Left ventricle myocardium inferior (tissue), 1 donor: ENCODE measurements at places on chromosomes 1 and 21.

DNA sequence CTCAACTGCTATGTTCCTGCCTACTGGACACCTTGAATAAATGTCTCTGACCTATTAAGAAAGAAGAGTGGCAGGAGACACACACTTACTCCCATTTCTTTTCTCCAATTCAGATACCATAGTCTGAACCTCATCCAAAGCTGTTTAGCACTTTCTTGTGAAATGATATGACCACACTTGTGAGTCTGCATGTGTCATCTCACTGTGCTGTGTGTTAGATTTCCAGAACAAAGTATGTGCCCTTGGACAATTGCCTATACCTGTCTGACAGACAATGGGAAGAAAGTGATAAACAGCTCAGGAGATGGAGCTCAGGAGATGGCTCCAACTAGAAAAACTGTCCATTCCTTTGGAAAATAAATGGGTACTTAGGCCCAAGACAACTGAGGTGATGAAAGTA, 48.4 kb downstream of the USP48 start:
- no peak overlapping the region for H3K4me3 ChIP-seq
- H3K27ac ChIP-seq: no peak overlapping the region
- H3K4me1 ChIP-seq: no peaks in the 10 kb centered on the region
- peaks cover 65% of the 10 kb centered on the region for H3K36me3 ChIP-seq

DNA sequence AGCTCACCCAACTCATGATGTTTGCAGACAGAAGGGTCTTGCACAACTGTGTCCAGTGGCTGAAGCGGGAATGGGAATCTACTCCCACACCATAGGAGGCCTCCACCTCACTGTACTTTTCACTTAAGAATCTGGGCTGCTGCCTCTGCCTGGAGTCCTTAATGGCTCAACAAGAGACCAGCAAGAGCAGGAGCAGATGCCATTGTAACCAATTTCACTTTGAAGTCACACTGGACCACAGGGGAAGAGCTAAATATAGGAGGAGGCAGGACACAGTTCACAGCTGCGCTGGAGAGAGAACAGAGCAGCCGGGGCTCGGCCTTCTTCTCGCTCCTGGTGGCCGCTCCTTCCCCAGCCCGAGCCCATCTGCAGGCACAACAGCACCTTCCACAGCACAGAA, 120.4 kb downstream of the SIPA1L2 start:
- peaks cover 13% of the 10 kb centered on the region for H3K36me3 ChIP-seq
- no peaks in the 10 kb centered on the region for H3K27me3 ChIP-seq
- peak overlapping the region; percentile 31 for H3K4me3 ChIP-seq
- H3K4me1 ChIP-seq: peaks cover 82% of the 10 kb centered on the region
- peak overlapping the region; percentile 62 for H3K27ac ChIP-seq

- no peak for DNase-seq
- no peaks in the 10 kb centered on the region for H3K36me3 ChIP-seq
- peak overlapping the region; percentile 94 for H3K27ac ChIP-seq
These were observed 56.9 kb downstream of the SLC45A1 start for GRCh38 chr1:8374812-8375211.

DNA sequence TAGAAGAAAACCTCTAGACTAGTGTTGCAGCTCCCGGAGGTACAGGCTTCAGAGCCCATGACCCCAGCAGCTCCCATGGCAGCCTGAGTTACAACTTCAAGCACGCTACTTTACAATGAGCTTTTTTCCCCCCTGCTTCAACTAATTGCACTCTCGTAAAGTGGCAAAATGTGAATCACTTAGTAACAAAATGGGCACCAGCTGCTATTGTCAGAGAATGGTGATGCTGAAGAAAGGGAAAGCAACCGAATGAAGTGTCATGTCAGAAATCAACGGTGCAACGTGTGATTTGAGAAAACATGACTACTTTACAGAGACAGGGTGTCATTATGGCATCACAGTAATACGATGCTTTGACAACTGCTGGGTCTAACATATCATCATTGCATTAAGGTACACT, 40.5 kb downstream of the ESRRG start:
- H3K4me3 ChIP-seq: no peak overlapping the region
- H3K4me1 ChIP-seq: peaks cover 4% of the 10 kb centered on the region
- no peak overlapping the region for H3K27ac ChIP-seq
- no peaks in the 10 kb centered on the region for H3K27me3 ChIP-seq

GRCh38 chr1:48208652-48209051, 13.9 kb upstream of the SLC5A9 start:
- H3K4me1 ChIP-seq: no peaks in the 10 kb centered on the region
- no peak overlapping the region for H3K4me3 ChIP-seq

DNA sequence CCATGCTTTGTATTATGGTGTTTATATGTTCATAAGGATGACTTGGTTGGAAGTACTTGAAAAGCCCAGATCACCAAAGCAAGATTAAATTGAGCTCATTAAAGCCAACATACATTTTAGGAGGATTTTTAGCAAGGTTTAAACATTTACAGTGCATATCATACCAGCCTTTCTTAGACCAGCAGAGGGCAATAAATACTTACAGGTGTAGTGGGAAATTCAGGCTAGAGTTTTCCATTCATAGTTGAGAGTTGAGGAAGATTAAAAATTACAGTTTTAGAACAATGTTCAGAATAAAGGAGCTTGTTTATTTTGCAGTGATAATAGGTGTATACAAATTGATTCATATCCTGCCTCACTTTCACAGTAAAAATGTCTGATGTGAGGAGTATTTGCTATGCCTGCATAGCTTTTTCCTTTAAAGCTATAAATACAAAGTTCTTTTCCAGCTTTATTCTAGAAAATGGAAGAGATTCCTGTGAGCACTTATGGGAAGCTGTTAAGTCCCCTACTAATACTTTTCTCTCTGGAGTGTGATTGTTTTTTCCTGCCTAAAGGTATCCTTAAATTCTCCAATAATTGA, 35.3 kb downstream of the DTL start:
- no peak overlapping the region for H3K4me3 ChIP-seq
- DNase-seq: no peak
- H3K4me1 ChIP-seq: peaks cover 16% of the 10 kb centered on the region

DNA sequence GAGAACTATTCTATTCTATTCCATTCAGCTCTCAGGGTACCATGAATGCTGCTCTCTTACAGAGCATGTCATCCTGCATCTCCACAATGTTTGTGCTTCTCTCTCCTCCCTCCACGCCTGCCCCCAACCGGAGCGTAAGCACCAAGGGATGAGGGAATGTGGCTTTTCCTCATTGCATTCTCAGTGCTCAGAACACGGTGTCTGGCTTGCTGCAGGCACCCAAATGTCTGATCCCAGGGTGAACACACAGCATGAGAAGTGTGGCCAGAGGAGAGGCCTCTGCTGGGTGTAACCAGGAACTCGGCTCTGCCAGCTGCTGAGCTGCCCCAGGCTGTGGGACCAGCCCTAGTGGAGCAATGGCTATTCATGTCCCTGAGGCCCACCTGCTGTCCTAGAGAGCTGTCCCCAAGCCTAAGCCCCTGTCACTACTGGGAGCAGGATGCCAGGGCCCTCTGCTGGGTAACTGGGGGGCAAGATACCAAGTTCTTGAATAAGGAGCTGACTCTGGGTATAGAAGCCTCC, 38.3 kb downstream of the OLFML2B start:
- H3K27ac ChIP-seq: no peak overlapping the region
- no peaks in the 10 kb centered on the region for H3K27me3 ChIP-seq
- H3K4me3 ChIP-seq: no peak overlapping the region

- H3K27ac ChIP-seq: peak overlapping the region; percentile 44
- peaks cover 38% of the 10 kb centered on the region for H3K4me1 ChIP-seq
- DNase-seq: peak; percentile 41
- H3K27me3 ChIP-seq: no peaks in the 10 kb centered on the region
- H3K36me3 ChIP-seq: no peaks in the 10 kb centered on the region
These were observed 88.0 kb downstream of the SIK1 start for GRCh38 chr21:43338951-43339350.

GRCh38 chr21:41883582-41883981, 4.4 kb upstream of the PRDM15 start:
- no peak overlapping the region for H3K4me3 ChIP-seq
- H3K27me3 ChIP-seq: no peaks in the 10 kb centered on the region
- peaks cover 7% of the 10 kb centered on the region for H3K4me1 ChIP-seq
- no peak overlapping the region for H3K27ac ChIP-seq
- DNase-seq: no peak

- H3K27me3 ChIP-seq: no peaks in the 10 kb centered on the region
- no peak overlapping the region for H3K27ac ChIP-seq
- peak; percentile 38 for DNase-seq
- no peak overlapping the region for H3K4me3 ChIP-seq
- H3K36me3 ChIP-seq: no peaks in the 10 kb centered on the region
These were observed 11.5 kb upstream of the KCNAB2 start for GRCh38 chr1:6033986-6034749.

DNA sequence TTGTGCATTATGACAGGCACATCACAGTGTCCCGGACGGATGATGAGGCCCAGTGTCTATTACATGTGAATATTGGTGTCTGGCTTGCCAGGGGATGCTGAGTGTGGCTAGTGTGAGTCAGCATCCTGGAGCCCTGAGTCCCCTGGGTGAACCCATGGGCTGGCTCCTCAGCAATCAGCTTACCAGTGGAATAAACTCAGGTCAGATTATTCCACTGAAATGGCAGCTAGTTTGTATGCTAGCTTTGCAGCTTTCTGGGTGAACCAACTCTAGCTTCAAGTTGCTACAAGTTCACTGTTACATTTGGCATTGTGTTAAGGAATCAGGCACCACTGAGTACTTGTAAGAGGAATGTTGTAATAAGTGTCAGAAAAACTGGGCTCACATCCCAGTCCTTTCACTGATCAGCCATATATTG, 23.9 kb upstream of the RPTN start:
- no peaks in the 10 kb centered on the region for H3K36me3 ChIP-seq
- no peak for DNase-seq
- H3K27me3 ChIP-seq: peaks cover 13% of the 10 kb centered on the region
- H3K4me3 ChIP-seq: no peak overlapping the region

DNA sequence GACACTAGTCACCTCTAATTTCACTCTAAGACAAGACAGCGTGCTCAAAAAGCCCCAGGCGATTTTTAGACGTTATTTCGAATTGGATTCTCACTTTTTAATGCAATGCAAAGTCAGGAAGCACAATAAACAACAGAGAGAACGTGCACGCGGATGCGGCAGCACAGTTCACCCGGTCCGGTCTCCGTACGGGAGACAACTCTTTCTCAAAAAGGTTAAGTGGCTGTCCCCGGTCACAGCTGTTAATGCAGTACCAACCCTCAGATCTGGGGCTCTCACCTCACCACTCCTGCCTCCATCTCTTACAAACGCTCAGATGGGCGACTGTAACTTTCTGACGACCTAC, 1.2 kb downstream of the HP1BP3 start:
- H3K4me1 ChIP-seq: peaks cover 63% of the 10 kb centered on the region
- H3K27me3 ChIP-seq: no peaks in the 10 kb centered on the region
- peak overlapping the region; percentile 91 for H3K4me3 ChIP-seq
- H3K36me3 ChIP-seq: no peaks in the 10 kb centered on the region
- no peak for DNase-seq

DNA sequence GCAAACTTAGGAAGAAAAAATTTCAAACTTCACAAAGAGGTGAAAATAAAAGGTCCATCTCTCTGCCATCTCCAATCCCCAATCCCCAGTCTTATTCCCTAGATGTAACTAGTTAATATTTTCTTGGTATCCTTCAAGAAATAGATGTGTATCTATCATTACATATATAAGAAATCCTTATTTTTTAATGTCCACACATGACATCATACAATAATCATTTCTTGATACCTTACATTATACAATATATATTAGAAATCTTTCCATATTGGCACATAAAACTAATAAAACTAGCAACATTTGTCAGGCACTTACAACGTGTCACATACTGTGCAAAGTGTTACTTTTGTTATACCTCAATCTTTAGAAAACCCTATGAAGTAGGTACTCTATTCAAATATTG, 16.2 kb downstream of the DOCK7 start:
- H3K4me1 ChIP-seq: peaks cover 15% of the 10 kb centered on the region
- H3K27me3 ChIP-seq: no peaks in the 10 kb centered on the region

DNA sequence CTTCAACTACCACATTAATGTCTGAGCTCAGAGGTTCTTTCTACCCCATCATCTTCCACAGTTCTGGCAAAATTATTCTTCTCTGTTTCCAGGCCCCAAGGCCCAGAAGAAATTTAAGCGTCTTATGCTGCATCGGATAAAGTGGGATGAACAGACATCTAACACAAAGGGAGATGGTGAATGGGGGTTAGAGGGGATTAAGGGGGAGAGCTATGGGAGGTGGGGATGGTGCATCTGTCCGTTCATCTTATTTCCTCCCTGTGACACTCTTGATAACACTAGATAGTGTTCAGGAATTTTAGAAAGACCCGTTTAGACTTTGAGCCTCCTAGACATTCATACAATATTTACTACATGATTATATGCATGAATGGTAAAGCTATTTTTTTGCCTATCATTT, 17.6 kb upstream of the RPRD2 start:
- no peaks in the 10 kb centered on the region for H3K27me3 ChIP-seq
- H3K4me1 ChIP-seq: no peaks in the 10 kb centered on the region
- peaks cover 97% of the 10 kb centered on the region for H3K36me3 ChIP-seq
- H3K27ac ChIP-seq: no peak overlapping the region
- no peak for DNase-seq
- H3K4me3 ChIP-seq: no peak overlapping the region

DNA sequence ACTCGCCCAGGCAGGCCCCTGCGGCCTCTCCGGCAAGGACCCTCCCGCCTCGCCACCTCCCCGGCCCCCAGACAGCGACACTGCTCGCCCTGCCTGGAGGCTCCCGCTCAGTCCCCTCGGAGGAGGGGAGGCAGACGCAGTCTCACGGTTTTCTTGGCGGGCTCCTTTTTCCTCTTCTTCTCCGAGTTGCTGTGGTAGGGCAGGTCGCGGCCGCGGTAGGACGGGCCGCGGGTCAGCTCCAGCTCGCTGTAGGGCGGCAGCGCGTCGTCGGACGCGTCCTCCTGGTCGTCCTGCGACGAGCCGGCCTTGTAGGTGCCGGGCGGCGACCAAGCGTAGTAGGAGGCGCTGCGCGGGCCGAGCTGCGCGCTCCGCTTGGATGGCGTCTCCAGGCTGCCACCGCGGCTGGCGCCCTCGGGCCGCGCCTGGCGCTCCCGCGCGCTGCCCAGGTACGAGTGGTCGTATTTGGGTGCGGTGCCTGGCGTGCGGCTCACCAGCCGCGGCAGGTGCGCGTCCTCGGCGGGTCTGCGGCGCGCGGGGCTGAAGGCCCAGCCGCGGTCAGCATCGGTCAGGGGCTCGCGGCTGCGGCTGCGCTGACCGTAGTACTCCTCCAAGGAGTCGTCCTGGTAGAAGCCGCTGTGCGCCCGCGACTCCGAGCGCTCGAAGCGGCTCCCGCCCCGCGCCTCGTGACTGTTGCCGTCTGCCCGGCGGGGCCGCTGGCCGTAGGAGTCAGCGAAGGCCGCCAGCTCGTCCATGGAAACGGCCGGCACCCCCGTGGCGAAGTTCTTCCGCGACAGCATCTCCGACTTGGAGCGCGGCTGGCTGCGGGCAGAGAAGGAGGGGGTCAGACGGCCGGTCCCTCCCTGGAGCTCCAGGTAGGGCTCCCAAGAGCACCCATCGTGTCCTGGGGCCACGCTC, 44.8 kb upstream of the TADA1 start:
- H3K27ac ChIP-seq: peak overlapping the region; percentile 52
- peaks cover 31% of the 10 kb centered on the region for H3K4me1 ChIP-seq
- H3K36me3 ChIP-seq: no peaks in the 10 kb centered on the region
- peaks cover 63% of the 10 kb centered on the region for H3K27me3 ChIP-seq
- peak overlapping the region; percentile 68 for H3K4me3 ChIP-seq
- no peak for DNase-seq
